ENCODE measurements at places on chromosomes 13 and 19.
A peak's percentile ranks its signal among the peaks of the same experiment; 100 is the strongest.

GRCh38 chr19:48841571-48841970 is 5.3 kb upstream of the HSD17B14 start:
- DNase-seq, result no peak

GRCh38 chr19:12035220-12036172 is at the start of gene ZNF433:
TSS of gene ZNF433 (minus strand) at chr19:12035679. CDS start at chr19:12035539, 140 bp downstream.
- DNase-seq, result peak; percentile 96

DNA sequence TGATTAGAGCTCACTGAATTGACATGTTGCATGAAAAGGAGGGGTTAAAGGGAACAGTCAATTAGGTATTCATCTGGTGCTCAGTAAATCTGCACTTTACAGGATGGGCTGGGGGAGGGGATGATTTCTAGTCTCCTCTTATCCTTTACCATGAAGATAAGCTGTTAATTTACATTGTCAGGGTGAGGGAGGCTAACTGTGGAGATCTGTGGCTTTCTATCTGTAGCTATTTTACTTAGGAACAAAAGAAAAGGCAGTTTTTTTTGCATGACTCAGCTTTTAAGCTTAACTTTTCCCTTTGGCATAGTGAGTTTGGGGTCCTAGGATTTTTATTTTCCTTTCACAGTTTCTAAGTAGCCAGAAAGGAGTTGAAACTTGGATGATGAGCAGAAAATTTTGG is 253.3 kb downstream of the LMO7 start:
- DNase-seq, result no peak

DNA sequence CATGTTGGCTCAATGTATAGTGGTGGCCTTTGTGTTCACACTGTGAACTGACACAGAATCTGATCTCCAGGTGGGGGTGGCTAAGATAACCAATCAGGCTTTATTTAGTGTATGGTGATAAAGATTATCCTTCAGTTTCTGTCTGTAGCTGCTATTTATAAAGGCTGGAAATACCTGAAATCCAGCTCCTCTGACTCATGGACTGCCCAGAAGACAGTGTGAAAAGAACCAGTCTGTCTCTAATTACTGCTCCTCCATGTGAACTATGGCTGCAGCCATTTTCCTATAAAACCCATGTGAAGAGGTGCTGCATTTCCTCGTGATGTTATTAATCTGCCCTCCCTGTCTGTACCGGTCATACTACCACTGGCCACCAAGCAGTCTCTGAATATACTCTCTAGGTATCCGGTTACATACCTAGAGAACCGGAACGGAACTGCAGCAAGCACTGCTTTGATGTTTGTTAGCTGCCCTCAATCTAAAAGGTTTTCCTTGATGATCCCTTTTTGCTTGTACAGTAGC is 238.0 kb downstream of the LHFPL6 start:
- DNase-seq, result peak; percentile 7

DNA sequence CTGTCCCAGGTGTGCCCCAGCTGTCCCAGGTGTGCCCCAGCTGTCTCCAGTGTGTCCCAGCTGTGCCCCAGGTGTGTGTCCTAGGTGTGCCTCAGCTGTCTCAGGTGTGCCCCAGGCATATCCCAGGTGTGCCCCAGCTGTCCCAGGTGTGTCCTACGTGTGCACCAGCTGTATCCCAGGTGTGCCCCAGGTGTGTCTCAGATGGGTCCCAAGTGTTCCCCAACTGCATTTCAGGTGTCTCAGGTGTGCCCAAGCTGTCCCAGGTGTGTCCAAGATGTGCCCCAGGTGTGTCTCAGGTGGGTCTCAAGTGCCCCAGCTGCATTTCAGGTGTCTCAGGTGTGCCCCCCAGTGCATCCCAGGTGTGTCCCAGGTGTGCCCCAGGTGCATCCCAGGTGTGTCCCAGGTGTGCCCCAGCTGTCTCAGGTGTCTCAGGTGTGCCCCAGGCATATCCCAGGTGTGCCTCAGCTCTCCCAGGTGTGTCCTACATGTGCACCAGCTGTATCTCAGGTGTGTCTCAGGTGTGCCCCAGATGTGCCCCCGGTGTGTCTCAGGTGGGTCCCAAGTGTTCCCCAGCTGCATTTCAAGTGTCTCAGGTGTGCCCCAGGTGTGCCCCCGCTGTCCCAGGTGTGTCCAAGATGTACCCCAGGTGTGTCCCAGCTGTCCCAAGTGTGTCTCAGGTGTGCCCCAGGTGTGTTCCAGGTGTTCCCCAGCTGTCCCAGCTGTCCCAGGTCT is 1.3 kb upstream of the GRK1 start:
- DNase-seq, result no peak

GRCh38 chr19:49793561-49793840 is 19.6 kb downstream of the FUZ start:
- DNase-seq, result no peak

- no peak for DNase-seq
These were observed 195.8 kb upstream of the RNF113B start for GRCh38 chr13:98372876-98373275.

GRCh38 chr13:45511310-45512097 is 46.8 kb downstream of the COG3 start:
- DNase-seq, result peak; percentile 72

DNA sequence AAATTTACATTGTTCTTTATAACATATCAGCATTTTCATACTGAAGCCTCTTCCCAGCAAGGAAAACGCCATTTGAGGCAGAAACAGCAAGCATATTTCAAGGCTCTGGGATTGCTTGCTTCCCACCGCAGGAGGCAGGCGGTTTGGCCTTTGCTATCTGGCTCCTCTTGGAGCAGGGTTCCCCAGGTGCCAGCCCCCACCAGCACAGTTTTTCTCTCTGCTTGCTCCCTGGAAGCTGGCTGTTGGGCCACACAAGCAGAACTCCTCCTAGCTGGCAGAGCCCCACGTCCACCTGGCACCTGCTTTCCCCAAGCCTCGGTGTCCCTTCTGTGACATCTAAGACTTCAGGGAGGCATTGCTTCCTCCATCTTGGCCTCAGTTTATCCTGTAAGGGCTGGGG is 16.7 kb downstream of the GATAD2A start:
- DNase-seq, result no peak

- no peak for DNase-seq
These were observed 1439.0 kb upstream of the SPRY2 start for GRCh38 chr13:81779876-81780275.

DNA sequence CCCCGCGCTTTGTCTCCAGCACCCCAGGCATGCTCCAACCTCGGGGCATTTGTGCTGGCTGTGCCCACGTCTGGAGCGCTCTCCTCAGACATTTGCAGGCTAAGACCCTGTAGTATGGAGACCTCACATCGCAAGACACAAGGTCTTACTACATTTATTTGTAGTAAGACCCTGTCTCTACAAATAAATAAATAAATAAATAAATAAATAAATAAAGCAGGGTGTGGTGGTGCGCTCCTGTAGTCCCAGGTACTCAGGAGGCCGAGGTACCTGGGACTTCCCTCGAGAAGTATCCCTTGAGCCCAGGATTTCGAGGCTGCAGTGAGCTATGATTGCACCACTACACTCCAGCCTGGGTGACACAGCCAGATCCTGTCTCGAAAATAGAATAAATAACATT is 4.6 kb downstream of the NXNL1 start:
- no peak for DNase-seq

DNA sequence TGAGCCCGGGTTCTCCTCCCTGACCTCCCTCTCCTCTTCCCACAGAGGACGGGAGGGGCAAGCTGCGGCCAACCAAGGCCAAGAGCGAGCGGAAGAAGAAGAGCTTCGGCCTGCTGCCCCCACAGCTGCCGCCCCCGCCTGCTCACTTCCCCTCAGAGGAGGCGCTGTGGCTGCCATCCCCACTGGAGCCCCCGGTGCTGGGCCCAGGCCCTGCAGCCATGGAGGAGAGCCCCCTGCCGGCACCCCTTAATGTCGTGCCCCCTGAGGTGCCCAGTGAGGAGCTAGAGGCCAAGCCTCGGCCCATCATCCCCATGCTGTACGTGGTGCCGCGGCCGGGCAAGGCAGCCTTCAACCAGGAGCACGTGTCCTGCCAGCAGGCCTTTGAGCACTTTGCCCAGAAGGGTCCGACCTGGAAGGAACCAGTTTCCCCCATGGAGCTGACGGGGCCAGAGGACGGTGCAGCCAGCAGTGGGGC is 162.2 kb downstream of the KDM4B start:
- DNase-seq, result no peak

DNA sequence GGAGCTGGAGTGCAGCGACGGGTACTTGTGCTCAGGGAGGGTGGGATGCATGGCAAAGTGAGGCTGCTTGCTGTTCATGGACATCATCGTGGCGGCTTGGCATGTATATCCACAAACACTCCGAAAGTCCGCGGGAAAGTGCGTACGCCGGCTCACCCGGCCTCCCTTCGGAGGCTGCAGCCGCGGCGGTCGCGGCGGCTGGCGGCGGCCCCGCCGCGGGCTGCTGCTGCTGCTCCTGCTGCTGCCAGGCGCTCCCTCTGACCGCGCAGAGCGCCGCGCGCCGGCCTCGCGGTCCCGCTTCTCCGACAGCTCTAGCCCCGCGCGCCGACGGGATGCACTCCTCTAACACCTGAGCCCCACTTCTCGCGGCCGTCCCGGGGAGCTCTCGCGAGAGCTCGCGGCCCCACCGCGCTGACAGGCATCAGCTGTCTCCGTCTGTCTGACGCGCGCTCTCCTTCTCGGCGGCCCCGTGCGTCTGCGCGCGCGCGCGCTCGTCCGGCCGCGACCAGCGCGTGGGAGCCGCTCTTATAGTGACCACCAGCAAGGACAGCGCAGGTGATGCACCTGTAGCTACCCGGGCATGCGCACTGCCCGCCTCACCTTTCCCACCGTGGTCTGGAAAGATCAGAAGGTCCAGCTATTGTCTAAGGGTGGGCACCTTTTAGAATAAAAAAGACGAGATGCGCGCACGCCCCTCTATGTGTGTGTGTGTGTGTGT is at the start of gene POU4F1:
TSS of gene POU4F1 (minus strand) at position 313 of the 718 bp plus-strand sequence. CDS start at position 87, 226 bp downstream.
- DNase-seq, result peak; percentile 70

- DNase-seq, result peak; percentile 37
These were observed 2.9 kb downstream of the UBL3 start for GRCh38 chr13:29847501-29847983.

DNA sequence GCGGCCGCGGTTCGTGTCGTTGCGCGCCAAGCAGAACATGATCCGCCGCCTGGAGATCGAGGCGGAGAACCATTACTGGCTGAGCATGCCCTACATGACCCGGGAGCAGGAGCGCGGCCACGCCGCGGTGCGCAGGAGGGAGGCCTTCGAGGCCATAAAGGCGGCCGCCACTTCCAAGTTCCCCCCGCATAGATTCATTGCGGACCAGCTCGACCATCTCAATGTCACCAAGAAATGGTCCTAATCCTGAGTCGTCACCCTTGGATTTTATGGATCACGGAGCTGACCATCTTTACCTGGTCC is 475 bp downstream of the MRPL57 start:
- no peak for DNase-seq

DNA sequence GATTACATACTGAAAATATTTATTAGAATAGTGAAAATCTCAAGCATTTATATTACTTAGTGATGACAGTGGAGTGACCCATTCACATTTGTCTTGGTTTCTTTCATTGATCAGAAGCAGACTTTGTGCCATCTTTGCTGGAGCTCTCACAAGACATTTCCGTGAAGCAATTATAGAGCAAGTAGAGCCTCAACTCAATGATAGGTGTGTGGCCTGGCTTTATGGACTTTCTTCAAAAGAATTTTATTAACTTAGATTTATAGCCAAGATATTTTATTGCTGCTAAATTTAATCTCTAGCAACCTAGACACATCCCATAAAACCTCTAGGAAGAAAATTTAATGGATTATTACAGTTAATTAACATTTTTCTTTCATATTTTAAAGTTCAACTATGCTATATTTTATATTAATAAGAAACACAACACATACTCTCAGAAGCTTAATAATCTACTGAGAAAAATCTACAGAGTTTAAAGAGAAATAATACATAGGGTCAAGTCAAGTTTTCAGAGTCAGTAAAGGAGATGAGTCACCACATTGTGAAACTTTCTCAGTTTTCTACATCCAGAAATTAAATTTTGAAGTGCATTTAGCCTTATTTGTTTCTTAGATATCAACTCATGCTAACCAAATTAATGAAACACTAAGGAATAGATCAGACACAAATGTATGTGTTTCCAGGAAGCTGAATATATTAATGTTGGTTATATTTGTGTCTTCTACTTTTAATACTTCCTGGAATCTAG is 160.5 kb downstream of the LACC1 start:
- no peak for DNase-seq

DNA sequence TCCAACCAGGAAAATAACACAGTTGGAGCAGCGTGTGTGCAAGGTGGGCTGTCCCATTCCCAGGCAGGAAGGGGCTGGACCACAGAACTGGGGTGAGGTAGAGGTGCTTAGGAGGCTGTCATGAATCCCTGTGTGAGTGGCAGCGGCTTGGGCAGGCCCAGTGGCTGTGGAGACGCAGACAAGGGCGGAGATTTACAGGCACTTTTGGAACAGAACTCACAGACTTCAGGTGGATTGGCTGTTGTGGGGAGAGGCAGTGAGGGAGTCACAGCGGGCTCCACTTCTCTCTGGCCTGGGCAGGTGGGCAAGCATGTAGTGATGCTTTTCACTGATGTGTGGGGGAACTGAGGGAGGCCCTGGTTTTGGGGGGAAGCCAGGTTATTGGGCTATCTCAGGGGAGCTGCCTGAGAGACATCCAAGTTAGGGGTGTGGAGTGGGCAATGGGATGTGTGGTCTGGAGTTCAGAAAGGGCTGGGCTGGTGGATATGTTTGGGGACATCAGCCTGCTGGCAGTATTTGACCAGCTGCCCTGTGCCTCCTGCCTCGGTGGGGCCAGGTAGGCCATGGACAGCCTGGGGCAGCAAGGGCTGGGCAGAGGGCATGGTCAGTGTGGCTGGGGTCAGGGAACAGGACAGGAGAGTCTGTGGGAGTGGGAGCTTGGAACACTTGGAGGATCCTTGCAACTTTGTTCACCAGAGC is 27.0 kb upstream of the ZNF492 start:
- no peak for DNase-seq

DNA sequence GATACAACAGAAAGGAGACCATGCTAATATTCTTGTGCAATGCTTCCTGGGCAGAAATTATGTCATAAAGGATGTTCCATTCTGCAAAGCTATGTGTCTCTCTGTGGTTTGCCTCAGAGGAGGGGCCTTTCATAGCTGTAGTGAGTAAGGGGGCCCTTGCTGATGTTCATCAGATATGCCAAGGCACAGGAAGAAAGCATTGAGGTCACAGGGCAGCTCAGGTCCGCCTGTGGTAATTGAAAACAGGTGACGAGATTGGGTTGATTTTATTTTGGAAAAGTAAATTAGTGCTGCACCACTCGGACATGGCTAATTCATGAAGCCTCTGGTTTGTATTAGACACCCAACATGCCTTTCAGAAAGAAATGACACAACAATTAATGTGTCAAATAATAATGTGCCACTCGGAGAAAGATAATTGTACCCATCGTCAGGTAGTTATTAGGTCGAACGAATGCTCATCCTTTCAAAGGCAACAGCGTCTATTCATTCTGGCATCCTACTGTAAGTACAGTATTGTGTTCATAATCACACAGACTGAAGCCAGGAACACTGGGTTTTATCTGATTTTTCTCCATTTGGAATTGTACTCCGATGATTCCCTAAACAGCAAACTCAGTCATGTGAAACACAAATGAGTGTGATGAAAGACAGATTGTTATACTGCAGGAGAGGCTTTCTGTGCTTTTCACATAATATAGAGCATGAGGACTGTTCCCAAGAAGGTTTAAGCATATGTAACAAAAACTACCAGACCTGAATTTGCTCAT is 421.6 kb upstream of the KLF12 start:
- no peak for DNase-seq

GRCh38 chr13:85347251-85347650 is 452.0 kb downstream of the SLITRK6 start:
- DNase-seq, result no peak

Data from DMS79 treated with DMSO at 0.1 percent for 48 hours (cell line).